Vagina (tissue), 2 donors: ENCODE measurements at places on chromosomes 6 and 20. TPM values are rescaled to one million over a fixed set of nuclear protein-coding genes. Genes with fewer than 3 reads are reported as not detected.

Gene CFAP61
- total RNA-seq: 1.5 TPM

Gene SMLR1
- total RNA-seq: not detected

Gene NAA20
- total RNA-seq: 28.2 TPM

Gene AIF1
- 25.0 TPM for total RNA-seq

Gene SRSF12
- 0.25 TPM for total RNA-seq

Gene C2
- total RNA-seq: 2.9 TPM

Gene HLA-DQA1
- 7.4 TPM for total RNA-seq

Gene BYSL
- total RNA-seq: 16.0 TPM

Gene SRMS
- total RNA-seq: not detected
